ENCODE measurements at places on chromosomes 6 and 20.

GRCh38 chr20:60947819-60948218 lies 304.2 kb upstream of the CDH4 start:
- DNase-seq: no peak

DNA sequence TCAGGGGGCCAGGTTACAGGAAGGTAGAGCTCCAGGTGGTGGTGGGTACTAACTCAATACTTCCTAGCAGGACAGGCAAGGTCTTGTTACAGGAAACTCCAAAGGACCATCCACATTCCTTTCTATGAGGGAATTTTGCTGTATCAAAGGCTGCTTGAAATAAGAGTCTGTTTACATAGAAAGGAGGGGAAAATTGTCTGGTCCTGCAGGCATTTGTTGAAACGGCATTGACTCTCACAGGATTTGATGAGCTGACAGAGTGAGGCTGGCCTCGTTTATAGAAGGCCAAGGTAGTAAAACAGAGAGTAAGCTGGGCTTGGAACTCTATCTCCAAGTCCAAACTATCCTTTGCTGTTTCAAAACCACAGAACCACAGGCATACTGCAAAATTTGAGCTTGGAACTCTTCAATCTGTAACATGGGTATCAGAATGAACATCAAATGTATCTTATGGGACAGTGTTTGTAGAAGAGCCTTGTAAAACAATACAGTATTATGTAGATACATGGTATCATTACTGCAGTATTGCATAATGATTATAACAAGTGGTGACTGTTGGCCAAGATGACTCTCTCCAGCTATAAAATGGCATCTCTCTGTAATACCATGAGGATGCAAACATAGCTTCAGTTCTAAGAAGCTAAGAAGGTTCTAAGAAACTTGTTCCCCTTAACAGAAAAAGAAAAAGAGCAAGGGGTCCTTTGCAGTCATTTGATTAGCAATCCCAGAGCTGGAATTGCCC lies 61.5 kb downstream of the TRAM2 start:
- no peak for DNase-seq

- no peak for DNase-seq
Observed at GRCh38 chr6:146590492-146590891, 8.3 kb upstream of the ADGB start.

- no peak for DNase-seq
Observed at GRCh38 chr6:1346558-1347091, 34.7 kb downstream of the FOXQ1 start.

DNA sequence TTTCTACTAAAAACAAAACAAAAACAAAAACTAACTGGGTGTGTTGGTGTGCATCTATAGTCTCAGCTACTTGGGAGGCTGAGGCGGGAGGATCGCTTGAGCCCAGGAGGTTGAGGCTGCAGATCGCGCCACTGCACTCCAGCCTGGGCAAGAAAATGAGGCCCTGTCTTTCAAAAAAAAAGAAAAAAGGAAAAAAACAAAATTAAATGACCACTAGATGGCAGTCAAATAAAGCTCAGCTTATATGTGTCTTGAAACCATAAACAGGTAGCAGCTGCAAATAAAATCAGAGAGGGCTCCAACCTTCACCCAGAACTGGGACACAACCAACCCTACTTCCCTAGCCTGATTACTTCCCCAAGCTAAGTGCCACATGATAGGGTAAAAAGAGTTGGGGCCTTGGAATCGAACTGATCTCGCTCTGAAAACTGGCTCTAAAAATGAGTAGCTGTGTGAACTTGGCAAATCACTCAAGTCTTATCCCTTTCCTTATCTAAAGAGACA lies 67.1 kb upstream of the ADGRF4 start:
- DNase-seq: peak; percentile 62

GRCh38 chr6:20399518-20399917 lies 2.2 kb upstream of the E2F3 start:
- no peak for DNase-seq

DNA sequence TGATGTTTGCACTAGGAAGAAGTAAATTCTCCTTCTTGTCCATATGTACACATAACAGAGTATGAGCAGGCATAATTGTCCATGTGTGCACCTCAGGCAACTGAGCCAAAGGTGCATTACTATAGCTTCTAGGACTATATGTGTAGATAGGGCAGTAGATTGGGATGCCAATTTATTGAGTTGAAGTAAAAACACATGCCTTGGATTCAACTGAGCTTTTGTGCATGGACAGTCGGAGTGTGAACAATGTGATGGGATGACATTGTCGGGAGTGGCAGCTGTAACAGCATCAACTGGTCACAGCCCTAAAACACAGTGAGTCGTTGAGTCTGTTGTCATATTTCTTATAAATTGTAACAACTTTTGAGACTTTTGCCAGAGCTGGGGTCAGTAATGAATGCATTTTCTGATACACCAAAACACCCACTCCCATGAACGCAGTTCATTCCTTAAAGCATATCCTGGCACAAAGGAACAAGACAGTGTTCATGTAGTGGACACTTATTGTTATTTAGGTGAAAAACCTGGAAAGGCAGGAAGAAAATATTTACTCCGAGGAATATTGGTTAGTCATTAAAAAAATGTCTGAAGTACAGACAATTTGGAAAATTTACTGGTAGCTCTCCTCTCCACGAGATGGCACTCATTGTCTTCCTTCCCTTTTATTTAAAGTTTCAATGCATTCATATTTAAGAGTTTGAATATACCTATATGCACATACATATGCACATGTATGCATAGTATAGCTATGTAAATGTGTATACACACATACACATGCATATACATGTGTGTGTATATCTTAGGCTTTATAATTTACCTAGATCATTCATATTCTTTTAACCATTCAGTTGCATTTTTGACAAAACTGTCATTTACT lies 302.0 kb upstream of the STXBP5 start:
- no peak for DNase-seq

DNA sequence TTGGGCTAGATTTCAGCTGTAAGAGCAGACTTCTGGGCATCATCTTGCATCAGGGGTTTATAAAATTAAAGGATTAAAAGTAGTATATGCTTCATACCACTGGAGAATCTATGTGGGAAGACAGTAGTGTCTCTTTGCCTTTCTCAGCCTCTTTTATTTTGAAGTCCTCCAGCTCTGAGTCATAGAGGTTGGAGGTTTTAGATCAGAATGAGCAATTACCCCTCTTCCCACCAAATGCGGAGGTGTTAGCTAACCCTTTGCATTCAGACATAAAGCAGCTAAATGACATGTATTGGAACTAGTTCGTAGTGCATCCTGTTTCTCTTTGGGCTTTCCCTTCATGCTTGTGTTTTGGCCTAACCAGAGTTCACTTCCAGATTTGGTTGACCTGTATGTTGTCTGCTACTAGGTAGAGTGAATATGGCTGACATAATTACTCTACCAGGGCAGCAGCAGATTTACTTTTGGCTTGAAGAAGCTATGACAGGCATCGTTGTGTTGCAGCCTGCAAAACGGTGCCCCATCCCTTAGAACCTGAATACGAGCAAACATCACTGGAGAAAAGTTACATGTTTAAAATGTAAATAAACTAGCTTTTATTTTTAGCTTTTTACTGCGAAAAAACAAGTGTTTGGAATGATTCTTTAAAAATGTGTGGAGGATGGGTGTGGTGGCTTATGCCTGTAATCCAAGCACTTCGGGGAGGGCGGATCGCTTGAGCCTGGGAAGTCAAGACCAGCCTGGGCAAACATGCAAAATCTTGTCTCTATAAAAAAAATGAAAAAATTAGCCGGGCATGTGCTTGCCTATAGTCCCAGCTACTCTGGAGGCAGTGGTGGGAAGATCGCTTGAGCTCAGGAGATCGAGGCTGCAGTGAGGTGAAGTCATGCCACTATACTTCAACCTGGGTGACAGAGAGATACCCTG lies 82.2 kb downstream of the MYO6 start:
- DNase-seq: no peak

DNA sequence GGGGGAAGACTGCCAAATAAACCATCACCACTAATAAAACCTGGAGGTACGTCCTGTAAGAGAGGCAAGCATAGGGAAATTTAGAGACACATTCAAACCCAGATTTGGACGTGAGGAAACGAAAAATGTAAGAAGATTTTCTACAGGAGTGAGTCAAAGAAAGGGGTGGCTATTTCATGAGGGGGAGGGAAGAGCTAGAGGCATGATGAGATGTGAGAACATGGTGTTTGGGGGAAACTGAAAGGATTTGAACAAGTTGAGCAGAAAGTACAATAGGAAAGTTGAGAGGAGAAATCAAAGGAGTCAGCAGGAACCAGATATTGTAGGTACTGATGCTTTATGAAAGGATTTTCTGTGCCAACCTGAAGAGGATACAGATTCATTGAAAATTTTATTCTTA lies 179.1 kb upstream of the HS3ST5 start:
- DNase-seq: no peak

GRCh38 chr6:44111434-44112417 lies 15.5 kb downstream of the MRPL14 start:
- DNase-seq: no peak

GRCh38 chr6:13461805-13462204 lies 25.6 kb downstream of the GFOD1 start:
- no peak for DNase-seq

DNA sequence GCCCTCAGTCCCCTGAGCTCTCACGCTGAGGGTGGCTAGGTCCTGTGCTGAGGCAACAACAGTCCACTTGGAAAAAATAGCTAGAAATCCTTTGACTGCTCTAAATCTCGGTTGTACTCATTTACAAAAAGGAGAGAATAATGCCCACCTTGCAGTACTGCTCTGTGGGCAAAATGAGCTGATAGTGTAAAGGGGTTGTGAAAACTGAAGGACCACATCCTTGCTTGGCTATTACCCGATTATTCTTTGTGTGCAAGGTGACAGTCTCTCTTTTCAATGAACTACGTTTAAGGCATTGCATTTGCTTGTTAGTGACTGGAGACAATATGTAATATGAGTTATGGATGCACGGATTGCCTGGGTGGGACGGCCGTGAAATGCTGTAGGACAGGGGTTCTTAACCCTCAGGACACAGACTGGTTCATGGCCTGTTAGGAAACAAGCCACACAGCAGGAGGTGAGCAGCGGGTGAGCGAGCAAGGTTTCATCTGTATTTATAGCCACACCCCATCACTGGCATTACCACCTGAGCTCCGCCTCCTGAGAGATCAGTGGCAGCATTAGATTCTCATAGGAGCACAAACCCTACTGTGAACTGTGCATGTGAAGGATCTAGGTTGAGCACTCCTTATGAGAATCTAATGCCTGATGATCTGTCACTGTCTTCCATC lies 14.6 kb downstream of the SAMD3 start:
- DNase-seq: no peak

GRCh38 chr6:145809785-145810184 lies 4.8 kb downstream of the FBXO30 start:
- no peak for DNase-seq

DNA sequence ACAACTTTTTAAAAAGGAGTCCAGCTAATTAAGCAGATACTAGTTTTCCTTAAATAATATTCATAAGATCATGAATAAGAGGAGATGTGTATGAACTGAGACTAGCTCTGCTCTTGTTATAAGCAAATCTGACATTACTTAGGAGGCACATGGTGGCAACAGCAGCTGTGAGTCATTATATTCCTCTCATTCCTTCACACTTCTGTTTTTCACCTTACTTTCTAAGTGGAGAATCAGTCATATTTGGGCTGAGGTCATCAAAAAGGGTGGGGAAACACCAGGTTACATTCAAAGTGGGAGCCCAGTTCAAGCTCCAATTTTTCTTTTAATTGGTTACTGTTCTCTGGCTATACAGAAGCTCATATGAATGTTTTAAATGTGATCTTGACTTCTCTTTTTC lies 6.0 kb upstream of the RIPPLY2 start:
- DNase-seq: no peak

GRCh38 chr6:149033454-149033853 lies 284.1 kb upstream of the TAB2 start:
- DNase-seq: no peak

- DNase-seq: no peak
Observed at GRCh38 chr6:13838616-13839015, 24.3 kb upstream of the MCUR1 start.
